ENCODE measurements at places on chromosomes 11 and 22.

GRCh38 chr22:21444701-21445436, 22.3 kb upstream of the TMEM191C start:
- H3K4me3 ChIP-seq, result no peak overlapping the region
- H3K4me1 ChIP-seq, result peaks cover 4% of the 10 kb centered on the region

DNA sequence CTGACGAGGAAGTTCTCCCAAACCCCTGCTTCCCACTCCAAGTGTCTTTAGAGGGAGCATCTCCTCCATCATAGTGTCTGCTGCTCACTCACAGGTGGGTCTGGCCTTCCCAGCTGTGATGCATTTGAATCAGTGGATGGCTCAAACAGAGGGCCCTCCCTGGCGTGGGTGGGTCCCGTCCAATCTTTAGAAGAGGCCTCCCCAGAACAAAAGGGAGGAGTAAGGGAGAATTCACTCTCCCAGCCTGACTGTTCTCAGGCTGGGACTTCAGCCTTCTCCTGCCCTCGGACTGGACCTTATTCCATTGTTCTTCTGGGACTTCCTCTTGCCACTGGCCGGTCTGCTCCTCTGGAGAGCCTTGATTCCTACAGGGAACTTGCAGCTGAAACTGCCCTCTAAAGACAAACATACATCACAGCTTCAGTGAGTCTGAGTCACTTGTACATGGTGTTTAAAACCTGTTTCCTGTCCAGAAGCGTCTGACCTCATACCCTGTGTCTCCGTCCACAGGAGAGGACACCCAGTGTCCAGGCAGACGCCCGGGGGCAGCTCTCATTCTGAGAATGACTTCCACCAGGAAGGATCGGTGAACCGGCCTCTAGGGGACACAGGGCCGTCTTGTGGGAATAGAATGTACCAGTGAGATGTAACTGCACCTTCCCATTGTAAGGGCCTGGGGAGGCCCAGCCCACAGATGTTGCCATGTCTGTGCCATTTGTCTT, 234.7 kb downstream of the BRD1 start:
- no peaks in the 10 kb centered on the region for H3K4me1 ChIP-seq
- H3K4me3 ChIP-seq, result no peak overlapping the region
- no peak for DNase-seq
- H3K27me3 ChIP-seq, result no peaks in the 10 kb centered on the region
- no peak overlapping the region for H3K27ac ChIP-seq

DNA sequence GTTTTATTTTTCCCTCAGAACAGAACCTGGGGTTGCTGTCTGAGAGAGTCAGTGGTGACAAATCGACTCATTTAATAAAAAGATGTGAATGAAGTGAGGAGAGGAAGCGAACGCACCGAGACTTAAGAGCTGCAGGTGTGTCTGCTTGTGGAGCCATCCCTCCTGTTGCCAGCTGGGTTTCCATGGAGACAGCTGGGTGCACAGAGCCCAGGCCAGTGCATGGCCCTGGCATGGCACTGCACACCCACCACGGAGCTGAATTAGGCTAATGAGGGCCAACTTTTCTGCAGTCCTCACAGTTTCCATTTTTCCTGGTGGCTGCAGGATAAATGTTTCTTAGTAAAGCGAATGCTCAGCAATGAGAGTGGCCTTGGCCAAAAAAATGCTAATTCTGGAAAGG, 750.2 kb downstream of the OPCML start:
- DNase-seq, result no peak
- no peaks in the 10 kb centered on the region for H3K36me3 ChIP-seq
- H3K4me3 ChIP-seq, result no peak overlapping the region

DNA sequence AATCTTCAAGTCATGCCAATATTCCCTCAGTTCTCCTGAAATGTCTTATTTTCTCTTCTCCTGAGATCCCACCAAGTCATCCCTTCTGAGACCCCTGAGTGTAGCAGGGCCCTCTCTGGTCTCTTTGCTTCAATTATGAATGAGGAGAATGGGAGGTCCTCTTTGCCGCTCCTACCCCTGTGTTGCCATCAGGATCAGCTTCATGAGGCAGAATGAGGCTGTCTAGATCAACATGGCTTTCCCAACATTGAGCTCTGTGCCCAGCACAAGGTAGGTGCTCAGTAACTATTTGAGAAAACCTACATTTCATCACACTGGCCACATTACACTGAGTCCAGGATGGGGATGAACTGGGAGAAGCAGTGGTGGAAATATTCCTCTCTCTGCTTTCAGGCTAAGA, 107.2 kb downstream of the ZNF280B start:
- H3K36me3 ChIP-seq, result no peaks in the 10 kb centered on the region
- H3K4me1 ChIP-seq, result no peaks in the 10 kb centered on the region
- DNase-seq, result no peak
- H3K4me3 ChIP-seq, result no peak overlapping the region
- no peak overlapping the region for H3K27ac ChIP-seq

- no peak for DNase-seq
- H3K4me1 ChIP-seq, result no peaks in the 10 kb centered on the region
These were observed 32.5 kb downstream of the NOX4 start for GRCh38 chr11:89458716-89459115.
